GF-D8 (cell line): ENCODE measurements at places on chromosomes 5 and 9.

GRCh38 chr5:80184235-80185023 is 71.4 kb downstream of the SERINC5 start:
- no peak for DNase-seq

DNA sequence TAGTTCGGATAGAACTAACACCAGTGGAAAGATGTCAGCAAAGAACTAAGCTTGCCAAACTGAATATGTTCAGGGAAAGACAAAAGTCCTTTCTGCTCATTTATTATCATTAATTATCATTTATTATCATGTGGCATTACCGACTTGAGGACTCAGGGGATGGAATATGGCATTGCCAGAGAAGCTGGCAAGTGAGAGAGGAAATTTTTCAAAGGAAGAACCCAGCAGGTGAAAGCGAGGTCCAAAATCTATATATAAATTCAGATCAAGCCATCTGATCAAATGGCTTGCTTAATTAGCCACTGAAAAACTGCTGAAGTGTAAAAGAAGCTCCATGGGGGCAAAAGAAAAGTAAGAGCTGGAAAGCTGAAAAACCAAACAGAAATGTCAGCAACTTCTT is 1049.6 kb upstream of the SEMA6A start:
- DNase-seq: no peak

GRCh38 chr9:112252194-112252593 is 77.1 kb upstream of the SUSD1 start:
- DNase-seq: no peak

- DNase-seq: no peak
Observed at GRCh38 chr9:87695523-87695922, 30.4 kb upstream of the CTSL start.

- no peak for DNase-seq
Observed at GRCh38 chr5:56705217-56705616, 110.1 kb upstream of the MAP3K1 start.

- peak; percentile 66 for DNase-seq
Observed at GRCh38 chr5:119063579-119064379, 7.1 kb upstream of the DMXL1 start.
